ENCODE measurements at places on chromosomes 7 and 10.

DNA sequence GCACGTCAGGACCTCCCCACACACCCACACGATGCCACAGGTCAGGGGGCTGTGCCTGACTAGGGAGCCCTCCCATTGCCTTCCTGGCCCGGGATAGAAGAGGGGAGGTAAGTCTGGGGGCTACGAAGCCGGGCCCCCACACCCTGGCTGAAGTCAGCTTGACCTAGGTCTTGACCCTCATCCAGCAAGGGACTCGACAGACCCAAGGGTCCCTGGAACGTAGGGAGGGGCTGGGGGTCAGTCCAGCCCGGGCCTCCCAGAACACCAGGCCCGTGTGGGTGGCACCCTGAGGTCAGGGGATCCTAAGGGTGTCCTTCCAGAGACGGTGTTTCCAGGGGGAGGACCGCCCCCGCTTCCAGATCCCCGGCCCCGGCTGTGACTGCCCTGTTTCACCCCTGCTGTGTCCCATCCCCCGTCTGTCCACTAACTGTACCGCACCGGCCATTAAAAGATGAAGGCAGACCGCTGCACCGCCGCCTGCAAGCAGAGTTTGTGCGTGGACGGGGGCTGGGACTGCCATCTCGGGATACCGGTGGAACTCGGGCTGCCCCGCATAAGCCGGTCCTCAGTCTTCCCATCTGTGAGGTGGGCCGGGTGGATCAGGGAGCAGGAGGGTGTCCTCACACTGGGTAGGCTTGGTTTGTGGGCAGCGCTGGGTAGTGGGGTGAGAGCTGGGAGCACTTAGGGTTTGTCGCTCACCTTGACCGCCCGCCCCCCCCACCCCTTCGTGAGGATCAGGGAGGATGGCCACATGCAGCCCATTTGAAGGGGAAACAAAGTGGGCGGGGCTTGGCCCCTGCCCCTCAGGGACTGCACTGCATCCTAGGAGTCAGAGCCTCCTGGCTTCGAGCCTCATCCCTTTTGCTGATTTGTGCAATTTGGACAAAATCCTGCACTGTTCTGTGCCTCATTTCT, 21.1 kb downstream of the SLC29A4 start:
- H3K36me3 ChIP-seq: peaks cover 43% of the 10 kb centered on the region
- no peaks in the 10 kb centered on the region for H3K27me3 ChIP-seq
- no peak for DNase-seq

DNA sequence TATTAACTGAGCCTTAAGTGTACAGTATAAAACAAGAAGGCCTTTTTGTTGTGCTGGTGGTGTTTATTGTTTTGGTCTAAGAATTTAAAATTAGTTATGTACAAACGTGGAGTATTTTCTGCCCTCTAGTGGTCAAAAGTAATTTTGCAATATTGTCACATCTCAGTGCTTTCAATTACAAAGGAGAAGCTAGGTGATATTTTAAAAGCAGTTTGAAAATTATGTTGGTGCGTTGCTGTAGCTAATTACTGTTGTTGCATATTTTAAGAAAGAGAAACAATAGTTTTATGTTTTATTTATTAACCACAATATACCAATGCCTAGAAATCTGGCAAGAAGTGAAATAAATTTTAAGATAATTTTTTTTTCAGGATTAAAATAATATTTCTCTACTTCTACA, 11.4 kb downstream of the NPVF start:
- H3K4me3 ChIP-seq: no peak overlapping the region
- no peaks in the 10 kb centered on the region for H3K36me3 ChIP-seq
- H3K4me1 ChIP-seq: peaks cover 4% of the 10 kb centered on the region
- peaks cover 2% of the 10 kb centered on the region for H3K27me3 ChIP-seq

DNA sequence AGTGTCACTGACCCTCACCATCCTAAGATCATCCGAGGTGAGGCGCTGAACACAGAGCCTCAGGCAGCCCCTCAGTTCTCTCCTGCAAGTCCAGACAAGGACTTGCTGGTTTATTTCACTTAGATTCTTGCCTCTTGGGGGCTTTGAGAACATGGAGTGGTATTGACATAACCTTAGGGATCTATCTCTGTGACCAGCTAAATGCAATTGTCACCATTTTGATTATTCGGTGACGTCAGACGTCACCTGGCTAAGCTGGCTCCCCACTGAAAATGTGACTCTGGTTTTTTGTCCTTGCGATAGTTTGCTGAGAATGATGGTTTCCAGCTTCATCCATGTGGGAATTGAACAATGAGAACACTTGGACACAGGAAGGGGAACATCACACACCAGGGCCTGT, 49.2 kb upstream of the SFMBT2 start:
- H3K4me1 ChIP-seq: peaks cover 4% of the 10 kb centered on the region
- H3K27ac ChIP-seq: no peak overlapping the region
- peaks cover 6% of the 10 kb centered on the region for H3K27me3 ChIP-seq
- DNase-seq: no peak

GRCh38 chr7:47266131-47266706, 315.7 kb downstream of the TNS3 start:
- no peak overlapping the region for H3K4me3 ChIP-seq
- peaks cover 31% of the 10 kb centered on the region for H3K36me3 ChIP-seq
- H3K4me1 ChIP-seq: peaks cover 31% of the 10 kb centered on the region
- DNase-seq: peak; percentile 72
- H3K27me3 ChIP-seq: peaks cover 8% of the 10 kb centered on the region

GRCh38 chr10:86004337-86004736, 362.3 kb downstream of the GRID1 start:
- no peak for DNase-seq
- H3K27ac ChIP-seq: no peak overlapping the region
- H3K27me3 ChIP-seq: peaks cover 22% of the 10 kb centered on the region
- peaks cover 11% of the 10 kb centered on the region for H3K4me1 ChIP-seq
- H3K4me3 ChIP-seq: no peak overlapping the region

GRCh38 chr10:63718421-63718820, 197.2 kb downstream of the REEP3 start:
- H3K4me3 ChIP-seq: no peak overlapping the region
- H3K36me3 ChIP-seq: no peaks in the 10 kb centered on the region
- H3K4me1 ChIP-seq: peaks cover 76% of the 10 kb centered on the region
- H3K27ac ChIP-seq: no peak overlapping the region

DNA sequence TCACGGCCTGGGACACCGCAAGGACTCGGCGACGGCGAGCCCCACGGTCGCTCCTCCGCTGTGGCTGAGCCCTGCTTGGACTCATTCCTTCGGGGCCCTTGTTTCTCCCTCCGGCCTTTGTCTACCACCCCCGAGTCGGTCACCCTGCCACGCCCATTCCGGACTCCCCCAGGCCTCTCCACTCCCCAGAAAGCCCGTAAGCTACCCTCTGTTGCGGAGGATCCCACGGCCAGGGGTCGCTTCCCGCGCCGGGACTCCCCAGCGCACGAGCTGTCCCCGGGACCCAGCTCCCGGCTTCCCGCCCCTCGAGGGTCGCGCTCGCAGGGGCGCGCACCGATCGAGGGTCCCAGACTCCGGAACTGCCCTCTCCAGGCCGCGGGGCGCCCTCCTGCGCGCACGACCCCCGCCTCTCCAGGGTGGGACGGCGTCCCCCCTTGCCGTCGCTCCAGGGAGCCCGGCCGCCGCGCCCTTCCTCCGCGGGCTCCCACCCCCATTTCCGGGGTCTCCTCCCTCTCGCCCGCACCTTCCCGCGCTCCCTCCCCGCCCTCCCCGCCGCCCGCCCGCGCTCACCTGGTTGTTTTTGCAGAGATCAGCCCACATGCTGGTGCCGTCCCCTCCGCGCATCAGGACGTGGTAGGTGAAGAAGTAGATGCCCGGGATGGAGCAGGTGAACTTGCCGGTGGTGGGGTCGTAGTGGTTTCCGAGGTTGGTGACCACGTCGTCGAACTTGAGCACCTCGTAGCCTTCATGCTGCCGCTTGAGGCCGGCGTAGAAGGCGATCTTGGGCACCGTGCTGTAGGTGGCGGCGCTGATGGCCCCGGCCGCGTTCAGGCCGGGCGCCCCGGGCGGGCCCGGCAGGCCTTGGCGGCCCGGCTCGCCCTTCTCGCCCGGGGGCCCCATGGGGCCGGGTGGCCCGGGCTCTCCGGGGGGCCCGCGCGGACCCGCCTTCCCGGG, 1.5 kb downstream of the C1QL3 start:
- no peaks in the 10 kb centered on the region for H3K36me3 ChIP-seq
- H3K27ac ChIP-seq: no peak overlapping the region
- H3K27me3 ChIP-seq: peaks cover 70% of the 10 kb centered on the region
- peaks cover 45% of the 10 kb centered on the region for H3K4me1 ChIP-seq

DNA sequence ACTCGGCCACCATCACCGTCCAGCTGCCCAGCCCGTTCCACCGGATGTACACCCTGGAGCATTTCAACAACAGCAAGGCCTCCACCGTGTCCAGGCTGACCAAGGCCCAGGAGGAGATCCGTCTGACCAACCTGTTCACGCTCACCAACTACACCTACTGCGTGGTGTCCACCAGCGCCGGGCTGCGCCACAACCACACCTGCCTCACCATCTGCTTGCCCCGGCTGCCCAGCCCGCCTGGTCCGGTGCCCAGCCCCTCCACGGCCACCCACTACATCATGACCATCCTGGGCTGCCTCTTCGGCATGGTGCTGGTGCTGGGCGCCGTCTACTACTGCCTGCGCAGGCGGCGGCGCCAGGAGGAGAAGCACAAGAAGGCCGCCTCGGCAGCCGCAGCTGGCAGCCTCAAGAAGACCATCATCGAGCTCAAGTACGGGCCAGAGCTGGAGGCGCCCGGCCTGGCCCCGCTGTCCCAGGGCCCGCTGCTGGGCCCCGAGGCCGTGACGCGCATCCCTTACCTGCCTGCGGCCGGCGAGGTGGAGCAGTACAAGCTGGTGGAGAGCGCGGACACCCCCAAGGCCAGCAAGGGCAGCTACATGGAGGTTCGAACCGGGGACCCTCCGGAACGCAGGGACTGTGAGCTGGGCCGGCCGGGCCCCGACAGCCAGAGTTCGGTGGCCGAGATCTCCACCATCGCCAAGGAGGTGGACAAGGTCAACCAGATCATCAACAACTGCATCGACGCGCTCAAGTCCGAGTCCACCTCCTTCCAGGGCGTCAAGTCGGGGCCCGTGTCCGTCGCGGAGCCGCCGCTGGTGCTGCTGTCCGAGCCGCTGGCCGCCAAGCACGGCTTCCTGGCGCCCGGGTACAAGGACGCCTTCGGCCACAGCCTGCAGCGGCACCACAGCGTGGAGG, 75.8 kb downstream of the ELFN1 start:
- H3K27me3 ChIP-seq: no peaks in the 10 kb centered on the region
- H3K4me1 ChIP-seq: peaks cover 12% of the 10 kb centered on the region
- no peak overlapping the region for H3K4me3 ChIP-seq
- no peak for DNase-seq

GRCh38 chr10:3281941-3282673, 109.5 kb upstream of the PITRM1 start:
- H3K4me1 ChIP-seq: peaks cover 26% of the 10 kb centered on the region
- no peak overlapping the region for H3K4me3 ChIP-seq

GRCh38 chr10:4001811-4002210, 216.8 kb upstream of the KLF6 start:
- no peak for DNase-seq
- H3K4me1 ChIP-seq: peaks cover 43% of the 10 kb centered on the region
- no peak overlapping the region for H3K4me3 ChIP-seq
- no peak overlapping the region for H3K27ac ChIP-seq
- H3K27me3 ChIP-seq: peaks cover 3% of the 10 kb centered on the region

DNA sequence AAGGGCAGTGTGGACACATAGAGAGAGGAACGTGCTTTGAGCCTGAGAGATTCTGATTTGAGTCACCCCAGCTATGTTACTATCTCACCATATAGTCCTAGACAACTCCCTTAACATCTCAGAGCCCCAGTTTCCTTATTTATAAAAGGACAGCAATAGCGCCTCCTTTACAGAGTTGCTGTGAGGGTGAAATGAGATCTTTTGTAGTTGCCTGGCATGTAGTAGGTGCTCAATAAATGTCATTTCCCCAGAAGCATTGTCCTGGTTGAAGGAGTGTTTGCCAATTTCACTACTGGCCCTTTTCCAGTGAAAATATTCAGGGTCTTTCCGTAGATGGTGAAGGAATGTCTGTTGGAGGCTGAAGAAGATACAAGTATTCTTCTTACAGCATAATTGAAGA, 51.3 kb upstream of the FAM180A start:
- no peak overlapping the region for H3K27ac ChIP-seq
- peaks cover 30% of the 10 kb centered on the region for H3K4me1 ChIP-seq
- H3K36me3 ChIP-seq: no peaks in the 10 kb centered on the region
- no peak overlapping the region for H3K4me3 ChIP-seq
- peaks cover 9% of the 10 kb centered on the region for H3K27me3 ChIP-seq

- no peak overlapping the region for H3K4me3 ChIP-seq
- peak overlapping the region; percentile 60 for H3K27ac ChIP-seq
- H3K36me3 ChIP-seq: peaks cover 89% of the 10 kb centered on the region
- H3K4me1 ChIP-seq: peaks cover 49% of the 10 kb centered on the region
- peaks cover 10% of the 10 kb centered on the region for H3K27me3 ChIP-seq
- DNase-seq: no peak
Measured at GRCh38 chr10:15563246-15563645, 156.5 kb downstream of the ITGA8 start.

- no peaks in the 10 kb centered on the region for H3K27me3 ChIP-seq
- H3K4me3 ChIP-seq: no peak overlapping the region
- H3K27ac ChIP-seq: no peak overlapping the region
- no peaks in the 10 kb centered on the region for H3K36me3 ChIP-seq
- DNase-seq: no peak
Measured at GRCh38 chr7:138429577-138430250, 30.3 kb upstream of the TRIM24 start.

DNA sequence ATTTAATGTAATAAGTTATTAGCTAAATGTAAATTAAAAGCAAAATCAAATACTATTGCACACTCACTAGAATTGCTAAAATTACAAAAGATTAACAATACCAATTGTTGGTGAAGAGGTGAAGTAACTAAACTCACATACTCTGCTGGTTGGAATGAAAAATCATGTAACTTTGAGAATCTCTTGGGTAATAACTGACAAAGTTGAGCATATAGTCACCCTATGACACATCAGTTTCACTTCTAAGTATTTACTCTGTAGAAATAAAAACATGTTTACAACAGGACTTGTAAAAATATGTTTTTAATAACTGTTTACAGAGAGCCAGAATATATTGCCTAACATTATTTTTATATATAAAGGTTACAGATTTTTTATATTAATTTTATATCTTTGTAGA, 33.6 kb downstream of the CNTNAP2 start:
- no peaks in the 10 kb centered on the region for H3K36me3 ChIP-seq
- no peak overlapping the region for H3K27ac ChIP-seq
- H3K4me3 ChIP-seq: no peak overlapping the region
- no peak for DNase-seq

DNA sequence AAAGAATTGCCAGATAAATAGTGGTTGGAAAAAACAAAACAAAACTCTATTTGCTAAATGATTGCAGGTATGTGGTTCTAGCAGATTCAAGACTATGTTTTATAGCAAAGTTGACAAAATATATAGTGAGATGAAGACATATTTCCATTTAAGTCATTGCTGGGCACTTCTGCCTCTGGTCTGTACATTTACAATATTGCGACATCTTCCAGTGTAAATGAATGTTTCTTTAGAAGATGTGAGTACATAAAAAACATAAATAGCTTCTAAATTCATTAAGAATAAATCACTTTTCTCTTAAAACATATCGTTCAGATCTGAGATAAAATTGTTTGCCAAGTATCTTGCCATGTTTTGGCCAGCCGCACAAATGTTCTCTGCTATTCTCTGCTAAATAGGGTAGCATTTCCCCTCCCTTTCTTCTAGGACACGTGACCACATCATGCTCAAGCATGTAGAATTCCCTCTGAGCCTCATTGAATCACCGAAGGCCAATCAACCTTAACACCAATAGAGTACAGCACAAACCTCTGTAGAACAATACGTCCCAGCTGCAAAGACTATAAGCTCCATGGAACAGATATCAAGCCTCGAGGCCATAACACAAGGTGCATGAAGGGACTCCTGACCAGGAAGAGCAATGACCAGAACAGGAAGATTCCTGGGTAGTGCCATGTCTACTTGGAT, 1173.3 kb downstream of the GATA3 start:
- no peak for DNase-seq
- H3K4me1 ChIP-seq: peaks cover 18% of the 10 kb centered on the region
- no peak overlapping the region for H3K27ac ChIP-seq
- H3K36me3 ChIP-seq: no peaks in the 10 kb centered on the region
- H3K4me3 ChIP-seq: no peak overlapping the region
- peaks cover 6% of the 10 kb centered on the region for H3K27me3 ChIP-seq
